Posterior vena cava (tissue), 2 donors: ENCODE measurements at places on chromosomes 1 and 21. TPM values are rescaled to one million over a fixed set of nuclear protein-coding genes. Genes with fewer than 3 reads are reported as not detected.

Gene IGSF5
- 0.46 TPM for total RNA-seq

Gene PYGO2
- 17.0 TPM for total RNA-seq

Gene SDE2
- total RNA-seq, result 17.9 TPM

Gene PPM1J
- 3.0 TPM for total RNA-seq

Gene DTL
- 1.2 TPM for total RNA-seq

Gene KIAA0040
- total RNA-seq, result 13.5 TPM

Gene MROH7
- 2.5 TPM for total RNA-seq

Gene RGSL1
- not detected for total RNA-seq

Gene SPRR2E
- not detected for total RNA-seq

Gene PRR9
- not detected for total RNA-seq

Gene RORC
- total RNA-seq, result not detected

Gene PTAFR
- 9.3 TPM for total RNA-seq

Gene CHIA
- not detected for total RNA-seq

Gene KRTAP20-4
- not detected for total RNA-seq

Gene SYT14
- not detected for total RNA-seq

Gene NFASC
- total RNA-seq, result 76.8 TPM

Gene PLPPR5
- total RNA-seq, result not detected

Gene ADAMTS5
- 20.4 TPM for total RNA-seq

Gene DDR2
- total RNA-seq, result 116 TPM

Gene CFHR5
- not detected for total RNA-seq

Gene C4BPA
- total RNA-seq, result not detected
